GM12864 (cell line): ENCODE measurements at places on chromosomes 4 and X.

- no peak for DNase-seq
Measured at GRCh38 chr4:18202486-18202885, 180.9 kb upstream of the LCORL start.

DNA sequence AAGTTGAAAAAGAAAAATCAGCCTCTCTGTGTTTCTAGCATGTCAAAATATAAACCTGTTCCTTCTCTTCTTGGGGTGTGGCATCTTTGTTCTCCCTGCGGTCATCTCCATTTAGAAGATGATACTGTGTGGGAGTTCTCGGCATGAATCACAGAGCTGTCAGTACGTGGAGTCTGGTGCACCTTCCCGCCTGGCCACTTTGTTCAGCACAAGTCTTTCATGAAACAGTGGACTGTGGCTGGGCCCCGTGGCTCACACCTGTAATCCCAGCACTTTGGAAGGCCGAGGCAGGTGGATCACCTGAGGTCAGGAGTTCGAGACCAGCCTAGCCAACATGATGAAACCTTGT, 166.5 kb downstream of the MAML3 start:
- no peak for DNase-seq

DNA sequence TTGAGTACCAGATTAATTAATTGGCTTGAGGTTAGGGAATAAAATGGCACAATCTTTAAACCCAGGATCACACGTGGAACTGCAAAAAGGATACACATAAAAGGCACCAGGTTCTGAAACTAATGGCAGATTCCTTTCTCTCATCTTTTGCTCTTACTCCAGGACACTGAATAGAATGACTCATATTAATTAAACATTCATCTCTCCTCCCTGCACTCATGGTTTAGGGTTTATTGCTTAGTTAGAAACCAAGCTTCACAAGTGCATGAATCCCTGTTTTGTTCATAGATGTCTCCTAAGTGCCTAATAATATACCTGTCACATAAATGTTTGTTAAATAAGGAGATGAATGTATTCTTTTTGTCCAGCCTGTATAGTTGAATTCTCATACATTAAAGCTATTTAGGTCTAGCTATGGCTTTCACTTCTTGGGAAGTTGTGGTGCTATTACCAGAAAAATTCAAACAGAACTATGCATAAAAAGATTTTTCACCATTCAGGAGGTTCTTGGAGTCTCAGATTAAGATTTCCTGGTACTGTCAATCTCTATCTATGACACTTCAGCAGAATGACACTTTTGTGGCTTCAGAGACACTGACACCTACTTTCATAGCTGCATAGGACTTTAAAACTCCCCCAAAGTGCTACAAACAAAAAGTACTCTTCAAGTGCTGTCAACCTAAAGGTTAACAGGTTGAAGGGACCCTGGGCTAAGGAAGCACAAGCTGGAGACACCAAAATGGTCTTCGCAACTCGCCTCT, 7.4 kb downstream of the CORIN start:
- no peak for DNase-seq

- no peak for DNase-seq
Measured at GRCh38 chr4:120207021-120207420, 140.4 kb upstream of the MAD2L1 start.

DNA sequence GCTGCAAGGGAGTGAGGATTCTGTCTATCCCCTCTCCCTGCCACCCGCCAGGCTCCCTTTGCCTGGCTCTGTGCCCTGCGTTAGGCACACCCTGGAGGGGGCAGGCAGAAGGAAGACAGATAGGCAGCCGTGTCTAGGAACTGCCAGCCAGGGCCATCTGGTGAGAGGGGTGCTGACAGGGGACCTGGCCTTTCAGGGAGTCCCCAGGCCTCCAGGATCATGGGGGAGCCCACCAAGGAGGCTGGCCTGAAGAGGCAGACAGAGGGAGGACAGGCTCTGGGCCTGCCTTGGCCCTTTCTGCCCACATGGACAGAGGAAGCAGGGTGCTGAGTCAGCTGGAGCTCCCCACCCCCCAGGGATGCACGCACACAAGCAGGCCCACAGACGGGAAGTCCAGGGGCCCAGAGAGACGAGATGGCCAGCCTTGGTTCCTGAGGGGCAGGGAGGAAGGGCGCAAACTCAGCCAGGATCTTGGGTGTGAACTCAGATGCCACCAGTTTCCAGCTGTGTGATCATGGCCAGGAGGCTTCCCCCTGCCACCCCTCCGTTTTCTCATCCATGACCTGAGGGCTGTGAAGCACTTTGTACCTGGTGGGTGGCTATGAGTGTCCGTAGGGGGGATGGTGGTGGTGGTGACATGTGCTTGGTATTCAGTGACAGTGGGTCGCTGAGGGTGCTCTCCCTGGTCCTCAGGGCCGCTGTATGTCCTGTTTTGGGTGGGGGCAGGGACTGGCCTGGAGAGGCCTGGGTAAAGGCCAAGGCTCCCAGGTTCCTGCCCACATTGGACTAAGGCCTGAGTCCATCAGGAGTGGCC, 1.8 kb downstream of the SH3BP2 start:
- no peak for DNase-seq

DNA sequence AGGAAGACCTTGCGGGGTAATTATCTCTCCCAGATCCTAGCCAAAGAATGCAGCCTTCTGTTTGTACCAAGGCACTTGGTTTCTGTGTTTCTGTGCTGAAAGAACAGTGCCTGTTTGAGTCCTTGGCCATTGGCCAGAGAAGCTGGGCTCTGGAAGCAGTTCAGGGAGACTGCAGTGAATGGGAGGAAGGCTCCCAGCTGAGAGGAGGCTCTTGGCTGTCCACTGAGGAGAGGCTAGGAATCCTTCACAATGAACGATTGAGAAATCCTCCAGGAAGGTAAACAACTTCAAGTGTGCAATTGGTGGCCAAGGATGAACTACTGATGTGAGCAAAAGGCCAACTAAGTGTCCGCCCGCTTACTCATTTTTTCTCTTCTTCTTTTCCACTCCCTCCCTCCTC, 61.3 kb downstream of the HS3ST1 start:
- DNase-seq = no peak

GRCh38 chr4:183139972-183140570, 41.0 kb downstream of the WWC2 start:
- no peak for DNase-seq

- no peak for DNase-seq
Measured at GRCh38 chrX:132406106-132406505, 82.7 kb downstream of the MBNL3 start.

DNA sequence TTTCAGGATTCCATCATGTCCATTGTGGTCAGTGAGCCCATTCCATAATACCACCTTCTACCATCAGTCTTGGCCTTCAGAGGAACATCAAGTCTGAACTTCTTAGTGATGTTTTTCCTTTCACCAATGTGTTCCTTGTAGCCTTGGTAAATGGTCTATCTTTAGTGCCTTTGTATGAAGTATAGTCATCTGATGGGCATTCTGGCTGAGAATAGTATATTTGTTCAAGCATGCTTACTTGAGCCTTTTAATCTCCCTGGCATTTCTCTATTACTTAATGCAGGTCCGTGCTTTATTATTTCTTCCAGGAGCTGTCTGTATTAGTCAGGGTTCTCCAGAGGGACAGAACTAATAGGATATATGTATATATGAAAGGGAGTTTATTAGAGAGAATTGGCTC, 99.7 kb downstream of the TLL1 start:
- no peak for DNase-seq

GRCh38 chr4:66252291-66252690, 582.0 kb upstream of the EPHA5 start:
- no peak for DNase-seq

GRCh38 chr4:80903020-80903419, 127.5 kb upstream of the BMP3 start:
- no peak for DNase-seq

GRCh38 chr4:3322059-3322550, 29.3 kb downstream of the RGS12 start:
- no peak for DNase-seq

DNA sequence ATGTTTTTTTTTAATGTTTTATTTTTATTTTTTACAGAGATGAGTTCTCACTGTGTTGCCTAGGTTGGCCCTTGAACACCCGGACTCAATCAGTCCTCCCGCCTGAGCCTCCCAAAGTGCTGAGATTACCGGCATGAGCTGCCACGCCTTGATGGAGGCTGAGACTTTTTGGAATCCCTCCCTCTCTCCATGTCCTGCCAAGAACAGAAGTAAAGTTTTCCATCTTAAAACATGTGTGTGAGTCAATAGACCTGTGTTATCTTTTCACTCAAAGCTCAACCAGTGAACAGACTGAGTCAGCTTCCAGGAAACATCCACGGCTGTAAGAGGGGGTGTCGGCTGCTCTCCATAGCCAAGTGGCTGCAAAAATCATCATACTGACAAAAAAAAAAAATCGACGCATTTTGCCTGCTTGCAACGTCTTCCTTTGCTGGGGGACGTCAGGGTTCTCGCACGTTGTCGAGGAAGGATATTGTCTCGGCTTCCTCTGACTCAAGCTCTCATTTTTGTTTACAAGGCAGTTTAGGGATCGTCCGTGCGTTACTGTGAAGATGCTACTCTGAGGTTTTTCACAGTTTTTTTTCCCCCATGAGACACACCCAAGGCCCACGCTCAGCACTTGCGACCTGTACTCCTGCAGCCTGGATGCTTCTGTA, 10.0 kb upstream of the ASMTL start:
- DNase-seq = no peak

- no peak for DNase-seq
Measured at GRCh38 chrX:131735127-131735526, 191.3 kb downstream of the OR13H1 start.

- no peak for DNase-seq
Measured at GRCh38 chr4:186351668-186352194, 85.7 kb downstream of the F11 start.

GRCh38 chr4:177092807-177093206, 216.9 kb upstream of the NEIL3 start:
- no peak for DNase-seq

GRCh38 chrX:130676861-130677260, 226.1 kb downstream of the ENOX2 start:
- DNase-seq = no peak

- no peak for DNase-seq
Measured at GRCh38 chr4:77817304-77818072, 1.7 kb downstream of the CNOT6L start.

DNA sequence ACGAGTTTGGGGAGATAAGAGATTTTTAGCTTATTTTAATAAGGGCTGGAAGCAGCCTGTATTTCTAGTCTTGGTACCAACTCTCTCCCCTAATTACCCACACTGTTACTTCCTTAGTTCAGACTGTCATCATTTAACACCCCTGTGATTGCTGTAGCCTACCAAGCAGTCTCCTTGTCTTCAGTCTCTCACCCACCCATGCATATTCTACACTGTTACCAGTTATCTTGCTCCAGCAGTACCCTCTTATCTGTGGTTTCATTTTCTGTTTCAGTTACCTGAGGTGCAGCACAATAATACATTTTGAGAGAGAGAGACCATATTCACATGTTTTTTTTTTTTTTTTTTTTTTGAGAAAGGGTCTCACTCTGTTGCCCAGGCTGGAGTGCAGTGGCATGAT, 80.2 kb downstream of the DIAPH2 start:
- DNase-seq = no peak

GRCh38 chr4:85806334-85806733, 331.4 kb downstream of the ARHGAP24 start:
- DNase-seq = no peak

- DNase-seq = no peak
Measured at GRCh38 chr4:173424899-173425805, 26.2 kb upstream of the SCRG1 start.

- no peak for DNase-seq
Measured at GRCh38 chrX:127943571-127943970, 108.6 kb downstream of the ACTRT1 start.

GRCh38 chr4:72006586-72006985, 25.2 kb upstream of the NPFFR2 start:
- no peak for DNase-seq
